ENCODE measurements at places on chromosomes 1 and 21. TPM values are rescaled to one million over a fixed set of nuclear protein-coding genes. Genes with fewer than 3 reads are reported as not detected.

NLRP3 gene
- 0.09 TPM for total RNA-seq

HEYL gene
- total RNA-seq, result 0.68 TPM

CREB3L4 gene
- 23.9 TPM for total RNA-seq

SELP gene
- total RNA-seq, result not detected

AQP10 gene
- not detected for total RNA-seq

FNBP1L gene
- 107 TPM for total RNA-seq

KCNQ4 gene
- 0.88 TPM for total RNA-seq

ST6GALNAC5 gene
- 10.9 TPM for total RNA-seq

CAMSAP2 gene
- total RNA-seq, result 22.2 TPM

SLC19A1 gene
- 27.4 TPM for total RNA-seq

DNA sequence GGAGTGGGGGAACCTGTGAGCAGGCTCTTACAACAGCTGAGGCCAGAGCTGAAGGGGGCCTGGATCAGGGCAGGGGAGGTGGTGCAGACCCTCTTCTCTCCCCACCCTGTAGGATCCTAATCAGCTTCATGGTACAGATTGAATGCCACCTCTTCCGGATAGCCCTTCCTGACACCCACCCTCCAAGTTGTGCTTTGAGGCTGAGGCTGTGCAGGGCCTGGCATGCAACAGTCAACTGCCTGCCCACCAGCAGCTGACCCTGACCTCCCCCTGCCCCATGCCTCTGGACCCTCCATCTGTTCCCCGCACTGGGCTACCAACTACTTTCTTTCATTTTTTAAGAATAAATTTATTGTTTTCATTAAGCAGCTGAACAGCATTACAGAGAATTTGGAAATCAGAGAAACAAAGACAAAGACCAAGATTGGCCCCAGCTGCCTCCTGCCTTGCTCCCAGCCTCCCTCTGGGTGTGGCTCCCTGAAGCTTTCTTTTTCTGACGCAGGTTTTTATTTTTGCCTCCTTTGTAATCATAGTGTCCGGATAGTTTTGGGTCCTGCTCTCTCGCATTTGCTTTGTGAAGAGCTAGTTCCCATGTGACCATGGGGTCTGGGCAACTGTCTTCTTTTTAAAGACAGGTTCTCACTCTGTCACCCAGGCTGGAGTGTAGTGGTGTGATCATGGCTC lies 12.8 kb downstream of the ZNF362 start:
- no peak for DNase-seq

GRCh38 chr1:216330262-216330661 lies 93.0 kb downstream of the USH2A start:
- DNase-seq, result no peak

GRCh38 chr21:45460611-45461368 lies 55.8 kb downstream of the COL18A1 start:
- DNase-seq, result no peak

DNA sequence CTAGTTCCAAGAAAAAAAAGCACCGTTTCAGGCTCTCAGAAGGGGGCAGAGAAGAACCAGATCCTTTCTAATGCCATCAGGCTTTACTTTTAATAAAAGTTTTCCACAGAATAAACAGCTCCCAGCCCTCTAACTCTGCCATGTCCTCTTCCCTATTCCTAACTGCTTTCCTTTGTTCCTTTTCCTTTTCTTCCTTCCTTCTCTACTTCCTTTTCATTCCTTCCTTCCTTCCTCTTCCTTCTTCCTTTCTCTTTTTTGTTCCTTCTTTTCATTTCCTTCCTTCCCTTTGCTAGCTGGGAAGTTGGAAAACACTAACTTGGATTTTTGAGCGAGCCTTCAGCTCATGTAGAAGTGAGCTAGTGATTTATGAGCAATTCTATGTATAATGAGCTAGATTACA lies 46.2 kb downstream of the KDM5B start:
- no peak for DNase-seq

DNA sequence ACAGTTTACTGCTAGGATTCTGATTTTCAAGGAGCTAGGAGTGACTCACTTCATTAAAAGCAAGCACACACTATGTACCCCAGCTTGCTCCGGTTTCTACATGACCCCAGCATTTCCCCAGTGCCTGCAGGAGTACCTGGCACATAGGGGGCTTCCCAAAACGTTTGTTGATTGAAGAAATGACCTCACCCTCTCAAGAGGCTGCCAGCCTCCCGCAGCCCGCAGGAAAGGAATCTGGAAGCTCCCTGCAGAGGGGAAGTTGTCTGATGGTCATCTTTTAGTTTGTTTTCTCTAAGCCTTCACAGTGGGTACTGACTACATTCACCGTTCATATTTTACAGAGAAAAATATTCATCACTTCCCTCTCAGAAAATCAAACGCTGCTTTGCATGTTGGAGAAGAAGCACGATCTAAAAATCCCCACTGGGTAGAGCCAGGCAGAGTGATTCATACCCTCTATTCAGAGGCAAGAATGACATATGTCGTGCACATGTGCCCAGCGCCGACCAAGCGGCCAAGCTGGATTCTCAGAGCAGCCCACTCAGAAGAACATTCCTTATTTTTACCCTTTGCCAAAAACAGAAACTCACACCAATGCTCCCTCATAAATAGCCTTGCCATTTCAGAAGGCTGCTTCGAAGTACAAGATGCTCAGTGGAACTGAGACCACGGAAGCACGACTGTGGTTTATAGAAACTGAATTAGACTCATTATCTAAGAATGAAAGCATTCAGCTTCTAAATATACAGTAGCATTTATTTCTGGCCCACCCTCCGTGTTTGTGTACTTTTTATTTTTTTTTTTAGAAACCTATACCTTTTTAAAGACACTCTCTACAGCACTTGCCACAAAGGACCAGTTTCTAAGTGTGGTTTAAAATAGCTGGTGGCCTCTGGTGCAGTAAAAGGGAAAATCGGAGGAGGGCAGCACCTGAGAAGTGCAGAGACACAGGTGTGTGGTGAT lies 143.2 kb downstream of the MIS18A start:
- DNase-seq, result peak; percentile 42

- DNase-seq, result no peak
These were observed 626.6 kb downstream of the KCNT2 start for GRCh38 chr1:195981448-195982139.

DNA sequence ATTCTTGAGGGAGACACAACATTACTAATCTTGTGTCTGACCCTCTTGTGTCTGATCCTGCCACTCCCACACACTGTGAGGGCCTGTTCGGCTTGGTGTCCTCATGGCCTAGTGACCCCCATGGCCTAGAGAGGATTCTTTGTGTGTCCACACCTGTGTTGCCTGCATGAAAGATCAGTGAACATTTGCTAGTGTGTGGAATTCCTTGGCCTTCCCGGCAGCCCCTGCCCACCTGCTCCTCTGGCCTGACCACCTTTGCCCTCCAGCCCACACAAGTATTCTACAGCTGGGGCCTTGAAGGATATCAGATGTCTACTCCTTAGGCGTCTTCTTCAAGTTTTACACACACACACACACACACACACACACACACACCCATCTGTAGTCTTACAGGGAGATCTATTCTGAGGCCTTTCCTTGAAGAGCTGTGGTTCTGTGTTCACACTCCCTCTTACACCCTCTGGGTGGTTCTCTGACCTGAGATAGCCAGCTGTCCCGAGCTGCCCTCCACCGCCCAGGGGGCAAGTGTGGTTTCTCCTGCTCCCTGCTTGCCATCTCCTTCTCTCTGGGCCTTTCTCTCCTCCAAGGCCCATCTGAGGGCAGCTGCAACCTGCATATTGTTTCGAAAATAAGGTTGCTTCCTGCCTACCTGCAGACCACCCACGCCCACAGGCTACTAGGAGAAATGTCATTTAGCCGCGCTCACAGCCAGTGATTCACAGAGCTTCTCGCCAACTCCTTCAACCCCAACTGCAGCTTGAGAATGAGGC lies 45.4 kb downstream of the CD247 start:
- DNase-seq, result no peak

DNA sequence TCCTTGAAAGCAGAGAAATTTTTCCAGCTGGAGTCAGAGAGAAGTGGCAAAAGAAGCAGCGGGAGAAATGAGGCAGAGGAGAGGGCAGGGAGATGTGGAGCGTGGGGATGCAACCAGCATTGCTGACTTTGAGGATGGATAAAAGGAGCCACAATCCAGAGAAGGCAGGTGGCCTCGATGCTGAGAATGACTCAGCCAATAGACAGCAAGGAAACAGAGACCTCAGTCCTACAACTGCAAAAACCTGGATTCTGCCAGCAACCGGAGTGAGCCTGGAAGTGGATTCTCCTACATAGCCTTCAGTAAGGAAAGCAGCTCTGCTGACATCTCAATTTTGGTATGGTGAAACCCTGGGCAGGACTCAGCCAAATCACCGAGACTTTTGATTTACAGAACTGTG lies 128.9 kb upstream of the ATP1B1 start:
- DNase-seq, result peak; percentile 64

DNA sequence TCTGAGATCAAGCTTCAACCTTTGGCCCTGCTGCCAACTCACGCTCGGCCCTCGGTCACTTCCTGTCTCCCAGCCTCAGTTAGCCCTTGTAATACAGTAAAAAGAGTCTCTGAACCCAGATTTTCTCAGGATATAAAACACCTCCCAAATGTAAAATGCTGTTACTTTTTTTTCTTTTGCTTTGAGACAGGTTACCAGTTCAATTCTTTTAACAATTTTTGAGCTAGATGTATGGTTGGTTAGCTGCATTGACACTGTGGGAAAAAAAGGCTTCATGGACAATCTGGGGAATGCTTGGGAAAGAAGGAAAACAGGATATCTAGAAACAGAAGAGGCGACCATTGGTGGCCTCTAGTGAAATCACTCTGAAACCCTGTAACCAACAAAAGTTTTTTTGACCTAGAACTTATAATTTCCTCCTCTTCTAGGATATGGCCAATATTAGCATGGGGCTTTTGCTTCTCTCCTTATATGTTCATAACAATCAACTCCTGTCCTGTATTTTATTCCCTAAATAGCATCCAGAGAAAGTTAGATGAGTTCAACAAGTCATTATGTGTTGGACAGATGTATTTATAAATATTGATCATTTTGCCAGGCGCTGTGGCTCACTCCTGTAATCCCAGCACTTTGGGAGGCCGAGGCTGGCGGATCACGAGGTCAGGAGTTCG lies 1.3 kb downstream of the CMPK1 start:
- no peak for DNase-seq

GRCh38 chr1:29011775-29012174 lies 97.4 kb downstream of the EPB41 start:
- no peak for DNase-seq

DNA sequence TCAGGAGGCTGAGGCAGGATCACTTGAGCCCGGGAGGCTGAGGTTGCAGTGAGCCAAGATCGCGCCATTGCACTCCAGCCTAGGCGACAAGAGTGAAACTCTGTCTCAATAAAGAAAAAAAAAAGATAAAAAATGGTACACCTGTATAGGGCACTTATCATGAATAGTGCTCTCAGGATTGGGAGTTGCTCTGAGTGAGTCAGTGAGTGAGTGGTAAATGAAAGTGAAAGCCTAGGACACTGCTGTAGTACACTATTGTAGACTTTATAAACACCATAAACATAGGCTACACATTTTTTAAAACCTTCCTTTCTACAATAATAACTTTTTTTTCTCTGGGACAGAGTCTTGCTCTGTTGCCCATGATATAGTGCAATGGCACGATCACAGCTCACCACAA lies 16.8 kb downstream of the PHTF1 start:
- DNase-seq, result no peak

DNA sequence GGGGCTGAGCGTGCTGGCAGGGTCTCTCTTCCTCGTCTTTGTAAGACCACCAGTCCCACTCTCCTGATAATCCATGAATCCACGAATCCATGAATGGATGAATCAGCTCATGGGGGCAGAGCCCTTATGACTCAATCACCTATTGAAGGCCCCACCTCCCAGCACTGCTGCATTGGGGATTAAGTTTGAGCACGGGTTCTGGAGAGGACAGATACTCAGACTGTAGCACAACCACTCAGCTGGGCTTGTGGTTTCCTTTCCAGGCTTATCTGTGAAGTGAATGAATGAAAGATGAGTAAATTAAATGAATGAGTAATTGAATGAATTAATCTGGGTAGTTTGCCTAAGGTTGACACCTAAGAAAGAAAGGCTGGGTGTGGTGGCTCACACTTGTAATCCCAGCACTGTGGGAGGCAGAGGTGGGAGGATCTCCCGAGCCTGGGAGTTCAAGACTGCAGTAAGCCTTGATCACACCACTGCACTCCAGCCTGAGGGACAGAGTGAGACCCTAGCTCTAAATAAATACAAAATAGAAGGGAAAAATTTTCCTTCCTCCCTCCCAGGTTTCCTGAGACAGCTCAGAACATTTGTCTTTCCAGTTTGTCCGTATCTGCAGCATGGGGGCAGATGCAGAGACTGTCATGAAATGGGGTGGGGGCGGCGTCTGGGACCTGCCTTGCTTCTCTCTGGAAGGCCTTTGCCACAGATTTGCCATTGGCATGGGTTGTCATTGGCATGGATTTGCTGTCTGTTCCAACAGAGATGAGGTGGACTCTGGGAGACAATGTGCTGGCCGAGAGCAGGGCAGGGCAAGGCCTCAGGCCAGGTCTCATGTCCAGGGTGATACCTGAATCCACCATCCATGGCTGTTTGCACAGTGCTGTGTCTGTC lies 187.7 kb upstream of the C1orf174 start:
- DNase-seq, result no peak

DNA sequence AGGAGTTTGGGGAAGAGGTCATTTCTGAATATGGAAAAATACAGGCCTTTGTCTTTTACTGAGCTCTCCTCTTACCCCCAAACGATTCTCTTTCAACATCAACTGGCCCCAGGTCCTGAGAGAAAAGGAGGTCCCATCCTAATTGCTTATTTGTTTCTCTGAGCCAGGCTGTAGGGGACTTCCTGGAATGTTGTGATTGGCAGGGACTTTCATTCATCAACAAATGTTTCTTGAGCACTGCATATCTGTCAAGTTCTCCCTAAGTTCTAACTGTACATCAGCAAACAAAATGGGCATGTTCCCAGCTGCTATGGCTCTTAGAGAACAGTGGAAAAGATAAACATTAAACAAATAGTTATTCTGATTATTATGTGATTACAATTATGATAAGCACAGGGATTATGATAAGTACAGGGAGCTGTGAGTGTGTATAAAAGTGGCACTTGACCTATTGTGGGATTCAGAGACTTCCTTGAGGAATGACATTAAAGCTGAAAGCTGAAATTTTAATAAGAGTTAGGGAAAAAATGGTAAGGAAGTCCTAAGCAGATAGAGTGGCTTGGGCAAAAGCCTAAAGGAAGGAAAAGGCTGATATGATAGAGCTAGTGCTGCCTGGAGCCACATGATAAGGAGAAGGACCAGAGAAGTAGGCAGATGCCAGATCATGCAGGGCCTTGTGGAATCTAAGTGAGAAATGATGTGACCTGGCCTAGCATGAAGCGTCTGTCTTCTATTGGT lies 11.6 kb downstream of the GPX7 start:
- peak; percentile 38 for DNase-seq

- peak; percentile 77 for DNase-seq
These were observed 602 bp upstream of the RIMKLA start for GRCh38 chr1:42379794-42380585.
